ENCODE measurements at places on chromosomes 5 and 9. TPM values are rescaled to one million over a fixed set of nuclear protein-coding genes. Genes with fewer than 3 reads are reported as not detected.
A peak's percentile ranks its signal among the peaks of the same experiment; 100 is the strongest.

- no peak for DNase-seq
Observed at GRCh38 chr9:102185962-102186361, 447.5 kb upstream of the GRIN3A start.

DNA sequence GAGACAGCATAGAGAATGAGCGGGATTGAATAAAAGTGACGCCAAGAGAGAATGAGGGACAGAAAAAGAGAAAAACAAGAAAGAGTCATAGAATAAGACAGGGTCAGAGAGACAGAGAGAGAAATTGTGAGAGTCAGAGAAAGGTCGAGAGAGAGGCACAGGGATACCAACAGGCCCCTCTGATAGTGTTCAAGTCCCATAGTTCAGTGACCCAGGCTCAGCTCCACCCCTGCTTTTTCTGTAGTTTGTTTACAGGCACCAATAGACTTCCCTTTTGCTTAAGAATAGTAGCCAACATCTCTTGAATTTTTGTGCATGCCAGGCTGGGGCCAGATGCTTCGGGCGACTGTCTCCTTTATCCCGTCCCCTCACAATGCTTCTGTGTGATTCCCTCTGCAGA lies 62.5 kb downstream of the ARHGEF37 start:
- no peak for DNase-seq

GRCh38 chr5:61768692-61769281 lies 436.7 kb downstream of the ZSWIM6 start:
- DNase-seq: peak; percentile 79

DNA sequence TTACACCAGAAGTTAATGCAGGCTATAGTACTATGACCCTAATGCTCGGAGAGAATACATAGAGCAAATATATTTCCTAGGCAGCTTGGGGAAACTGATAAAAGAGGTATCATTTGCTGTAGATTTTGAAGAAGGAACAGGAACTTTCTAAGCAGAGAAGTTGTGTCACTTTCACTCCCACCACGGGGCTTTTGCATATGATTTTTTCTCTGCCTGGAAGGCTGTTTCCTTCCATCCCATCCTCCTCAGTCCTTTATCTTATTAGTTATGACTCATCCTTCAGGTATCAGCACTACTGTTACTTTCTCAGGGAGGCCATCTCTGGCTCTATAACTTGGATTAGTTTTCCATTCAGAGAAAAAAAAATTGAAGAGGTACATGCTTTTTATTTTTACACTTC lies 2006.1 kb upstream of the WWC1 start:
- no peak for DNase-seq

GRCh38 chr5:6700685-6701355 lies 12.4 kb upstream of the TENT4A start:
- no peak for DNase-seq

DNA sequence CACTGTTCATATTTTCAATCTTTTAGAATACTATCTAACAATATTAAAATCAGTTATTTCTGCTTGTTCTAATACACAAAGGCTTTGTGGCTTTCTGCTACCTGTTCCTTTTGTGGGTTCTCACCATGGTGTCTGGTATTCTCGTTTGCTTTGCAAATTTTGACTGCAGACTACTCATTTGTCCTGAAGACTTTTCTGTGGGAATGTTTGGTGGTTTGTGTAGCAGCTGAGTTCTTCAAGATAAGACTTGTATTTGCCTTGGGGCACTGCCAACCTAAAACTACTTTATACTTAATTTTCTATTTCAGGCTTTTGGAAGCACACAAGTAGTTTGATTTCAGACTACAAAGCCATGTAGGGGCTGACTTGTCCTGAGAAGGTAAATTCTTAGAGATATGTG lies 11.1 kb downstream of the IL33 start:
- no peak for DNase-seq

GRCh38 chr9:78781681-78782080 lies 484.8 kb downstream of the PSAT1 start:
- no peak for DNase-seq

GRCh38 chr5:10695055-10695649 lies 65.9 kb downstream of the DAP start:
- DNase-seq: peak; percentile 67

DNA sequence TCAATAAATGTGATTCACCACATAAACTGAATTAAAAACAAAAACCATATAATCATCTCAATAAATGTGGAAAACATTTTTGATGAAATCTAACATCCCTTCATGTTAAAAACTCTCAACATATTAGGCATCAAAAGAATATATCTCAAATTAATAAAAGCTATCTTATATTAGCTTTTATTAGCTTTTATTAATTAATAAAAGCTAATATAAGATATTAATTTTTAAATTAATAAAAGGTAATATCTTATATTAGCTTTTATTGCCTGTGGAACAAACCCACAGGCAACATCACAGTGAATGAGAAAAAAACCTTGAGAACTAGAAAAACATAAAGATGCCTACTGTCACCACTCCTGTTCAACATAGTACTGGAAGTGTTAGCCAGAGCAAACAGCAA lies 338.9 kb upstream of the GRIA1 start:
- no peak for DNase-seq

Gene AK3
- total RNA-seq: 28.5 TPM

Gene PELO
- 18.7 TPM for total RNA-seq

Gene PHF24
- total RNA-seq: 0.53 TPM

Gene CDC25C
- 15.0 TPM for total RNA-seq
